CD8-positive, alpha-beta memory T cell (primary cell): ENCODE measurements at places on chromosomes 11 and 22.

DNA sequence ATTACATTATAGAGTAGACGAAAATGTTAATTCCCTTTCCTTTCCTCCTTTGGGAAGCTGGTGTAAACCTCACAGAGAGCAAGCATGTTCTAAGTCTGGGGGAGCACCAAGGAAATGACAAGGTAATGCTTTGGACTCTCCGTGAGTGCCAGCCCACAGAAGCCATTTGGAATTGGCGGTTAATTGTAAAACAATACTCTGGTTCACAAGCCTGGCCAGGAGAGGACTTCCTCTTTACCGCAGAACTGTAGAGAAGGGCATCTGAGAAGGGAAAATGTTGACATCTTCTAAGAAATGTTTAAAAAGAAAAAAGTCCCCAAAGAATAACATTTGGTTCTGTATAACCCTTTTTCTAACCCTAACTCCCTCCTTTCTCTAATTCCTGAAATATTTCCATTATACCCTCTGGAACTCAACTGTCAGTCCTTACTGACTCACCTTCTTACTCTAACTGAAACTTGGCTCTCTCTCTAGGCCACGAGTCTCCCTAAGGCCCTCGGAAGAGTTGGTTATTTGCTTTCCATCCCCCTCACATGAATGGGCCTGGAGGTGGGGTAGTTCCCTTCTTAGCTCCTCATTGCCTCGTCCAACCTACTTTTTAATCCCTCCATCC lies 379.8 kb downstream of the SOX6 start:
- no peak for DNase-seq

DNA sequence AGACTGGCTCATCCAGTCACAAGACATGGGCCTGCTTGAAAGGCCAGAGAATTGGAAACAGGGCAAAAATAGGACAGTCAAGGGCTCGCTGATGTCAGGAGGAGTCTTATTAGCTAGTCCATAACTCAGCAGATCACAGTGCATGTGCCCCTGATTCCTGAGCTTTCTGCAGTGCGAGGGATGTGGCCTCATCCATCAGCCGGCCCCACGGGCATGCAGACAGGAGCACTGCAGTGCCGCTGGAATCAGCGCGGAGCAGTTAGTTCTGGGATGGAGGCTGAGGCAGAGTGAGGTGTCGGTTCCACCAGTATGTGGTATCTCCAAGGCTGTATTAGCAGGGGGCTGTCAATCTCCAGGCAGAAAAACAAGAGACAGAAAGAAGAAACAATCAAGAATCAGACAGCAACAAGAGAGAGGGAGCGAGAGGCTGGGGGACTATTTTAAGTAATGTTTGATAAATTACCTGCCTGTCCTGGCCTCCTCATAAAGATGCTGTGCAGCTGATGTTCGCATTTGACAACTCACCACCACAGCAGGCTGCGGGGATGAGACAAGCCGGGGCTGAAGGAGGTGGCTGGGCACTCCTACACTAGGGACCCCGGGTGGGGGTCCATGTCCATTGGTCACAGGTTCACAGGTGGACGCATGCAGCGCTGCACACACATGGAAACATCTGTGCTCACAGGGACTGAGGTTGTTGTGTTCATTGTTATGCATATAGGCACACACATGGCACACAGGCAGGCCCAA lies 167.2 kb downstream of the TRIM29 start:
- no peak for DNase-seq

DNA sequence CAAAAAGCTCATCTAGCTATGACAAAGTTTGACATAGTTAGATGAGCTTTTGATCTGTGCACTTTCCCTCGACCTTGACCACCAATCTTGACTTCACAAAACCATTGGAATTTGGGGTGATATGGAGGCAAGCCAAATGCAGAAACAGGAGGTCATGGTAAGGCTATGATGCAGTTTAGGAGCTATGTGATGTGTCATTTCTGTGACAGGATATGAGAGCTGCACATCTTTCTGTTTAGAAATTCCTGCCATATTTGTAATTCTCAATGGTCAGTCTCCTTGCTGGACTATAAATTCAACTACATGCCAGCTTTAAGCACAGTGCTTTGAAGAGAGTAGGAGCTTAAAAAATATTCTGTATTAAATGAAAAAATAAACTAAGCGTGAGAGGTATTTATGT lies 12.9 kb downstream of the OR51B6 start:
- DNase-seq, result no peak

DNA sequence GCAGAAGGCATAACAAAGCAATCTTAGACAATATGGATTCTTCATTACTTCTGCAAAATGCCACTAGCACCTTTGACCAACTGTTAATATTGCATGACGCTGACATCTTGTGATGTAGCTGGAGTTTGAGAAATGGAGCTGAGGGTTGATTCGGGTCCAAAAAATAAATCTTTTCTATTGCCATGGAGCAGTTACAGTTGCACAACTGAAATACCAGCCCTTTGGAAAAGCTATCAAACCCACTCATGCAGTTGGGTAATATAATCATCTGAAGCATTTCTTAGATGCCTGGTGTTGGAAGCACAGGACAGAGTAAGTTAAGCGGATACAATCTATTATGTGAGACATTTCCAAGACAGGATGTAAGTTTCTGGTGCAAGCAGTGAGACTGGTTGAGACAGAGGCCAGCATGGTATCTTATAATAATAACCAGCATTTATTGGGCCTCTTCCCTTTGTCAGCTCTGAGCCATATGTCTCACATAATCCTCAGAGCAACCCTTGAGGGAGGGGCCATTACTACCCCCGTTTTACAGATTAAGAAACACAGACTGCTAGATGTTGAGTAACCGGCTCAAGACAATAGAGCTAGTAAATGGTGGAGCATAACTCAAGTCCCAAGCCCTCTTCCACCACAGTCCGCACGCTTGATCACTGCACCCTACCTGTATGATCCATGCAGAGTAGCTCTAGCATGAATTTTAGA lies 74.9 kb upstream of the CAPRIN1 start:
- DNase-seq, result no peak

DNA sequence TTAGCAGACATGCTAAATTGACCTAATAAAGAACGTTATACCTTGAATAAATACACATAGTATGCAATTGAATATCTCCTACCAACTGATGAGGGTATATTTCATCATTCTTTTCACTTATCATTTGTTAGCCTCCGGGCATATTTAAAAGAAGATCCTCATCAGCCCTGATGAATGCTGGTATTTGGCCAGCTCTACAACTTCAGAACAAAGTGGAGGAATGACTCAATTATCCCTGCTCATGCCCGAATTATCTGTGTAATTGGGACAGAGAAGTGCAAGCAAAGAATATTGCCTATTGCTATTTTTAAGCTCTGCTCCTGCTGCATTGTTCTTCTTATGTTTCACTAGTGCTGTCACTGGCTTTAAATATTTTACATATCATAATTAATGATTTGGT lies 622.1 kb downstream of the METTL15 start:
- no peak for DNase-seq

- peak; percentile 77 for DNase-seq
Measured at GRCh38 chr11:65884716-65885092, 3.6 kb downstream of the FIBP start.

DNA sequence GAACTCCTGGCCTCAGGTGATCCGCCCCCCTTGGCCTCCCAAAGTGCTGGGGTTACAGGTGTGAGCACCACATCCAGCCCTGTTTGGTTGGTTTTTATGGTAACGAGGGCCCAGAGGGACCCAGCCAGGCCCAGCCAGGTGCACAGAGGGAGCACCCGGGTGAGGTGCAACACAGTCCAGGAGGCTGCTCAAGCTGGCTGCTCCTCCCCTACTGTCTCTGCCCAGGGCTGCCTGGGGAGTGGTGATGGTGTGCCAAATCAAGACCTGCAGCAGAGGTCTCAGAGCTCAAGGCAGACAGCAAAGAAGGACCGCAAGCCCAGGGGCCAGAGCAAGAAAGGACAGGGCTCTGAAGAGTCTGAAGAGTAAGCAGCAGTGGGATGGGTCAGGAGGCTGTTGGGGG lies 1.4 kb downstream of the TSGA10IP start:
- DNase-seq, result no peak

- no peak for DNase-seq
Measured at GRCh38 chr22:40592352-40593113, 44.0 kb downstream of the MRTFA start.

- no peak for DNase-seq
Measured at GRCh38 chr22:23113067-23113846, 28.5 kb downstream of the RSPH14 start.

GRCh38 chr11:93517611-93518010 lies 25.6 kb downstream of the SMCO4 start:
- no peak for DNase-seq

DNA sequence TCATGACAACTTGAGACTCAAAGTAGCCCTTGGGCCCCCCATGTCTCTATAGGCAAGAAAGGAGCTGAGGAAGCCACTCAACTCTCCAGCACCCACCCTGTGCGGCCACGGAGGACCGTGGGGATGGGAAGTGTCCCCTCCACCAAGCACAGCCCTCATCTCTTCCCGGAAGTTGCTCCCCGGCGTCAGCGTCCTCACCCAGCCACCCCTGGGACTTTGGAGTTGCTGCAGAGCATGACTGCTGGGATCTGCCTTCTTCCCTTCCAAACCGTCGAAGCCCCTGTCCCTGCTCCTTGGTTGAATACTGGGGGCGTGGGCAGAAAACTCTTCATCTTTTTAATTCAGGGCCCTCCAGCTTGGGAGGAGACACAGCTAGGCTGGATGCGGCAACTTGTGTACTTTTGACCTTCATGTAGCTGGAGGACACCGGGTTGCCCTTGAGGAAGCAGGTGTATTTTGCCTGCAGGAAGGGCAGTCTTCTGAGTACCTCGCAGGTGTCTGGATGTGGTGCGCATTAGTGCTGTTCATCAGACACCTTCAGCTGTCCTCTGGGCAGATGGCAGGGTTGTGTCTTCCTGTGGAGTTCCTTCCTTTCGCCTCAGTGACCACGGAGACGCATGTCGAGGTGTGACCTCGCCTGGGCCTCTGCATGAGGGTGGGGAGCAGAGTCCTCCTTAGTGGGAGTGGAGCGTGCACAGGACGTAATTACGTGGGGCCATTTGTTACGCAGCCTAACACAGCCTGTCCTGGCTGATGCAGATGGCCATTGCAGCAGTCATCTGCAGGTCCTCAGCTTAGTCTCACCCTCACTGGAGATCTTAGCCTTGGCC lies 12.2 kb upstream of the IFITM3 start:
- DNase-seq, result no peak

- DNase-seq, result no peak
Measured at GRCh38 chr11:45430361-45430760, 144.2 kb upstream of the SYT13 start.

- DNase-seq, result no peak
Measured at GRCh38 chr22:28783786-28784671, 11.5 kb downstream of the CCDC117 start.

- no peak for DNase-seq
Measured at GRCh38 chr11:252666-253065, 15.9 kb downstream of the PSMD13 start.

DNA sequence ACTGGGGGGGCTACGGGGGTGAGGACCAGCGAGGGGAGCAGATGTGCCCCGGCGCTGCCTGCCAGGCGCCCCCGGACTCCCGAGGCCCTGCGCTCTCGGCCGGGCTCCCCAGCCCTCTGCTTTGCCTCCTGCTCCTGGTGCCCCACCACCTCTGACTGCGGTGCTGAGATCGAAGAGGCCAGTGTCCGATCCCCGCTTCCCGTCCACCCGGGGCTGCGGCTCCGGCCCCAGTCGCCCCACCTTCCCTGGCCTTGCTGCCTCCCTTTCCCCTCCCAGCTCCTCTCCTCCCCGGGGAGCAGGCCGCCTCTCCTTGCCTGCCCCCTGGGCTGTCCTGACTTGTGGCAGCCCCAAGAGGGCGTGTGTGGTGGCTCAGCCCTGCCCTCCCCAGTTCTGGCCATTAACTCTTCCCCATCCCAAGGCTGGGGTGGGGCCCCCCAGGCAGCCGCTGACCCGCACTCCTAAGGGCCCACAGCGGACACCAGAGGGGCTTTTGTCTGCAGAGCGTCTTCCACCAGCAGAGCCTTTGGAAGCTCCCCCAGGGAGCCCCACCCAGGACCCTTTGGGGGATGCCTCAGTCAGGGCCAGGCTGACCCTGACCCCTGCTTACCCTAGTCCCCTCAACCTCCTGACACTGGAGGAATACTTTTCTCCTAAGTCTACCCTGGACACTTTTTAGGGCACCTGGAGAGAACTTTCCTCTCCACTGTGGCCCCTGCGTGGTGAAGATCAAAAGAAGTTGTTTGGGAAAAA lies 16.6 kb downstream of the RTN4RL2 start:
- no peak for DNase-seq

- DNase-seq, result no peak
Measured at GRCh38 chr11:119795231-119795630, 66.2 kb upstream of the NECTIN1 start.

DNA sequence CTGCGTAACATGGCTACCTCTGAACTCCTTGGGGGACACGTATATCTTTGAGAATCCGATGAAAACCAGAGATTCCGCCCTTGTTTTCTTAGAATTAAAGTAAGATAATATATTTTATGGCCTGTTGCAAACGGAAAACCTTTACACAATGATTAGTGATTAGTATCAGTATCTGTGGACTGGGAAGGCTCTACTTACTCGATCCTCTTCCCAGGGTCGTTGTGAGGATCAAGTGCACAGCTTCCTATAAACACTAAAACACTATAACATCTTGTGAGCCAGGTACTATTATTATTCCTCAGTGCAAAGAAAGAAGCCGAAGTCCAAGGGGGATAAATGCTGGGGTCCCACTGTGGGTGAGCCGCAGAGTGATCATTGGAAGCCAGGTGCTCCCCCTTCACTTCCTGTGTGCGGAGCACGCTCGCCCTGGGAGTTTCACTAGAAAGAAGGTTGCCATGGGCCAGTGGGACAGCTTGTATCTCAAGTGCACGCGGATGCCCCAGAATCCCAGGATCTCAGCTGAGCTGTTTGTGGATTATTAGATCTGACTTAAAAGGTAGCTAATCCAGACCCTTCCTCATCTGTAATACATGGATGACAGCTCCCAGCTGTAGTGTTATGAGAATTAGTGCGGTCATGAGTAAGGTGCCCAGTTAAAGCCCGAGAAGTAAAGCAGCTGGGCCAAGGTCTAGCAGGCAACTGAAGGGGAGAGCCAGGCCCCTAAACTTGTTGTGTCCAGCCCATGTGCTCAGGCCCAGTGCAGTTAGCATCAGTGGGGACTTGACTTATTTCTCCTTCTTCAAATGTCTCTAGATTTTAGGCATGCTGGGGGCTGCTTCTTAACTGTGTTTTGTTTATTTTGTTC lies 839 bp downstream of the CBY1 start:
- DNase-seq, result peak; percentile 24

GRCh38 chr11:76662656-76663485 lies 7.7 kb downstream of the LRRC32 start:
- no peak for DNase-seq

GRCh38 chr22:33829546-33830280 lies 90.6 kb downstream of the LARGE1 start:
- no peak for DNase-seq

- DNase-seq, result no peak
Measured at GRCh38 chr11:72703267-72704008, 29.2 kb upstream of the PDE2A start.

DNA sequence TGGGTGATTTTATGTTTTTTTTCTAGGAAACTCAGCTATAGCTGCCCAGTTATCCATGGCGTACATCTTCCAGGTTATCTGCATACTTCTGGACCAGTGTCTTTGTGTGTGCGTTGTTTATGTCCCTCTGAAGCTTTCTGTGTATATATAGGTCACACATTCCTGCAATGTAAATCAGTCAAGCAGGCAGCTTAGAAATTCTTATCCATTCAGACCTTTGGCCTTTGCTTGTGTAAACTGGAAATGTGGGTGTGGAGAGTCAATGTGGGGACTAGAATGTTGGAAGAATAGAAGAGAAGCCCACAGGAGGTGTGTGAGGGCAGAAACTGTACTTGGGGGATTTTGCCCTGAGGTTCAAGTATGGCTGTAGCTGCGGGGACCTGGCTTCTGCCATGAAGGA lies 51.7 kb downstream of the BARX2 start:
- no peak for DNase-seq
